Umbilical cord (tissue), 2 donors: ENCODE measurements at places on chromosomes 7 and 10. TPM values are rescaled to one million over a fixed set of nuclear protein-coding genes. Genes with fewer than 3 reads are reported as not detected.
A peak's percentile ranks its signal among the peaks of the same experiment; 100 is the strongest.

Gene GIMAP5
- 10.1 TPM for total RNA-seq

Gene TSPAN33
- total RNA-seq, result 7.7 TPM

Gene IRF5
- 5.5 TPM for total RNA-seq

Gene ZNF398
- 13.5 TPM for total RNA-seq

Gene RET
- total RNA-seq, result 4.3 TPM

Gene AASS
- 46.5 TPM for total RNA-seq

Gene STEAP1B
- total RNA-seq, result 12.3 TPM

Gene TDRD1
- 0.24 TPM for total RNA-seq

Gene SLC18A3
- not detected for total RNA-seq

Gene TCF7L2
- 45.0 TPM for total RNA-seq

DNA sequence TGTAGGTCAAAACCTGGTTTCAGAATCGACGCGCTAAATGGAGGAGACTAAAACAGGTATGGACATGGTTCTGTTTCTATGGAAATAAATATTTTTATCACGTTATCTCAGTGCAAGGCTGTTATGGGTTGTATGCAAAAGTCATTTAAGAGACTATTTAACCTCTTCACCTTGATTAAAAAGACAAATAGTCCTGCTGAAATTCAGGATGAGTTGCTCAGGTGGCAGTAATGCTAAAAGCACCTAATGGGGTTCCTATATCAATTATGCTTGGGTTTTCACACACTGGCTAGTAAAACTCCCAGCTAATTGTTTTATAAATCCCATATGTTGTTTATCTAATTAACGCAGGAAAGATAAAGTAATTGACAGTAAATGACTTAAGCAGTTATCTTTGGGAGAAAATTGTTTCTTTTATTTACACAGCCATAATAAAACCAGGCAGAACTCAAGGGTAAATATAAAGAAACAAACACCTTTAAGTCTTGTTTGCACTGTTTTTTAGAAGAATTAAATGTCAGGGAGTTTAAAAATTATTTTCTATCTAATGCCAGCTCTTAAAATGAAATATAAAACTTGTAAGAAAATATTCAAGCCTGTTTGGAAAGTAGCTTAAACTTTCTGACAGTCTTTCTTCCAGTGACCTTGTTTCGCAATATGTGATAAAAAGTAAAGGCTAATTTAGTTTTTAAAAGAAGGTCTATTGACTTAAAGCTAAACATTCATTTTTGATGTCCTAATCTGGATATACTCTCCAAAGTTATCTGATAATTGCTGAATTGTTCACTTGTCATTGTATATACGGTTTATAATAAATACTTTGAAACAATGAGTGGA is 3.2 kb downstream of the HHEX start:
- peak; percentile 4 for DNase-seq

- DNase-seq, result peak; percentile 31
These were observed 900.6 kb downstream of the KCNMA1 start for GRCh38 chr10:76736815-76737618.

DNA sequence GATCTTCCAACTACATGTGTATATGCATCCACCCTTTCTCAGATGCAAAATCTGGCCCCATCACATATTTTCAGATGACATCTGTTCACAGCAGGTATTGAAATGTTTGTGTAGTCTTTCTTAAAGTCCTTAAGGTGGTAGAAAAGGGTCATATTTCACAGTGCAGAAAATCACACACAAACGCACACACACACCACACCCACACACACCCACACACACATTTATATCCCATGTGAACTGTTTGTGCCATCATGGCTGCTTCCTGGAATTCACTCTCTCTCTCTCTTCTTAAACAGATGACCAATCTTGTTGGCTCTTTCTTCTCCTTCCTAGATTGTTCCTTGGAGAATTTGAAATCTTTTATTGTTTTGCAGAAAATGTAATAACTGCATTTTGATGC is 663.0 kb upstream of the GRM3 start:
- DNase-seq, result no peak

- no peak for DNase-seq
These were observed 259.9 kb downstream of the CACNA2D1 start for GRCh38 chr7:82183634-82184033.

DNA sequence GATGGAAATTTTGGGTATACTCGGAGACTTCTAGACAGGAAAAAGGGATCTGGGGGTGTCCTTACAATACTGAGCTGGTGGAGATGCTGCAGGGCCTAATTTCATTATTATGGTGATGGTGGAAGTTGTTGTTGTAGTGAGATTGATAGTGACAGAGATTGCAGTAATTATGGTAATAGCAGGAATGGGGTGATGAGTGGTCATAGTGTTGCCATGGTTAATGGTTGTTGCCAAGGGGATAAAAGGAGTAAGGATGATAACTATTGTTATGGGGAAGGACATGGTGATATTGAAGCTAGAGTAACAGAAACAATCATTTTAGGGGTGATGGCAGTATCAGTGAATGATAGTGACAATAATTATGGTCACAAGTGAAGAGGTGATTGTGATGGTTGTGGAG is 27.1 kb upstream of the LBX1 start:
- no peak for DNase-seq

DNA sequence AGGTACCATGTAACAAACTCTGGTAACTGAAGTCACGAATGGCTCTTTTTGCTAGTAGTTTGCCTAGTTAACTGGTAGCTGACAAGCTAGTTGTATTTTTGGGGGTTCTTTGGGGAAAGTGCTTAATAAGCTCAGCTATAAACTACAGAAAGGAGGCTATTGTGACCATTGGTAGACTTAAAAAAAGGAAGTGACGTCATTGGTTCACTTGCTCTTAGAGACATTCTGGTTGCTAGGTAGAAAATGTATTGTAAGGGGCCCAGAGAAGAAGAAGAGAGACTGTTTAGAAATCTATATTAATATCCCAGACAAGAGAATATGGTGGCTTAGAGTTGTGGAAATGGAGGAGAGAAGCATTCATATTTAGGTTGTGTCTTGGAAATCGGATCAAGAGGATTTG is 103.0 kb downstream of the NXPH1 start:
- no peak for DNase-seq

DNA sequence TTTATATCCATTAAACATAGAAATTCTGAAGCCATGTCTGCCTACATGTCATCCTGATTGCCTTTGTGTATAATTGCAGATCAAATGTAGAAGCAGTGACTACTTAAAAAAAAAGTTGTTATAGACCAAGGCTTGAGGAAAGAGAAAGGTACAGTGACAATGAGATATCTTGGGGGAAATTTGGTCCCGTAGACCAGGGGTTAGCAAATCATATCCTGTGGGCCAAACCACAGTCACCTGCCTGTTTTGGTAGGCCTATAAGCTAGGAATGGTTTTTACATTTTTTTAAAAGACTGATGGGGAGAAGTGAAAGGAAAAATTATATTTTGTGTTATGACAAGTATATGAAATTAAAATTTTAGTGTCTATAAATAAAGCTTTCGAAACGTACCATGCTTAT is 12.9 kb downstream of the PAPSS2 start:
- DNase-seq, result no peak

GRCh38 chr10:103941801-103942200 is 23.8 kb upstream of the STN1 start:
- DNase-seq, result peak; percentile 36

GRCh38 chr7:97865104-97865503 is 7.1 kb downstream of the ASNS start:
- no peak for DNase-seq

GRCh38 chr7:95805909-95806308 is 33.6 kb downstream of the DYNC1I1 start:
- DNase-seq, result no peak

DNA sequence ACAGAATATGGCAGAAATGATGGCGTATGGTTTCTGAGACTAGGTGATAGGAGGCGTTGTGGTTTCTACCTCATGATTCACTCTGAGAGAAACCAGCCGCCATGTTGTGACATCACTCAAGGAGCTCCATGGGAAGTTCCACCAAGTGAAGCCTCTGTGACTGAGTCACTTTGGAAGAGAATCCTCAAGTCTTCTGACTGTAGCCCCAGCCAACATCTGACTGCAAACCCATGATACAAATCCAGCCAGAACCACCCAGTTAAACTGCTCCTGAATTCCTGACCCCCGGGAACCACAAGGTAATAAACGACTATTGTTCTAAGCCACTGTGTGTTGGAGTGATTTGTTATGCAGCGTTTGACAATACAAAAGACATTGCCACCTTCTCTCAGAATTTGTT is 91.1 kb upstream of the CARD11 start:
- DNase-seq, result no peak

DNA sequence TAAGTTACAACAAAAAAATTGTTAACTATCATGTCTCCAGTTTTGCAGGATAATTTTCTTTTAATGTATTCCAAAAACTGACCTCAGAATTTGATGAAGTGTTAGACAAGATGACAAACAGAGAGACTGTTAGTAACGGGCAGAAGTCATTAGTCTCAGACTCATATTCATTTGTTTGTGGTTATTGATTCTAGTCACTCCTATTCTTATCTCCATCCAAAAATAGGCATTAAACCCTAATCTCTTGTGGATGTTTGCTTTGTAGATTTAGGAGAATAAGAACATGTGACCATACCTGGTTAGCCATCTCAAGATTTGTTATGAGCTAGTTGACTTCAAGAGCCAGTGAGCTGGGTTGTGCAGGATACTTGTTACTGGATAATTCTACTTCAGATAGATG is 261.1 kb downstream of the AUTS2 start:
- DNase-seq, result no peak

DNA sequence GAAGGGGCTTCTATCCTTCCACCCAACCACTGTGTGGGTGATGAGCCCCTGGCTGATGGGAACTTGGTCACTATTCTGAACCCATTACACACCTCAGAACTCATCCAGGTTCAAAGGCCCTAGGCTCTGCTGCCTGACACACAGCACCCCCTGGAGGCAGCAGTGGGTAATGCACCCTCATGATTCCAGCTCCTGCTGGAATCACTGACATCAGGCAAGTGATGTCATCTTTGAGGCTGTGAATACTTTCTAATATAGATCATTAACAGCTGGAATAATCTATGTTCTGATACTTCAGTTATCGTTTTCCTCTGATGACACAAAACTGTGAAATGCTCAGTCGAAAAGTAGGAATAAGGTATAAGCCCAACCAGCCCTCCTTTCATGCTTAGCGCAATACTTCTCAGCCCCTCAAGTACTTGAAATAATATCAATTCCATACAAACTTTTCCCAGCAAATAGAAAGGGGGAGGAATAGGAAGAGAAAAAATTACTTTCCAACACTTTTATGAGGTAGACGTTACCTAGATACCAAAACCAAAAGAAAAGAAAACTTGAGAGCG is 7.5 kb upstream of the RBP3 start:
- peak; percentile 13 for DNase-seq

- DNase-seq, result peak; percentile 72
These were observed 498.1 kb downstream of the PLXNA4 start for GRCh38 chr7:132077971-132078685.

DNA sequence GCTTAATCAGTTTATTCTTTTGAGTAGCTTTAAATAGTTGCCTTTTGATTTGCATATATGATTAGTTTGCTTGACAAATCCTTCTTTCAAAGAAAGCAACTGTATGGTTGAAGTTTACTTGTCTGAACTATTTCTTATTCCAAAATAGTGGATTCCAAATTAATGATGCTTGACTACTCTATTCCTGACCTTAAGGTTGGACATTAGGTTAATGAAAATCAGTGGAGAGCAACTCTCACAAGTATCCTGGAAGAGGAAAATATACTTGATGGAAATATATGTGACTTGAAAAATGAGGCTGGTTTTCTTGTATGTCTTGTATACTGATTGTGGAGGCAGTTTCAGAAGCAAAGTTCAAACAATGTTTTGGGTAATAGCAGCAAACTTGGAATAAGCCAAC is 369.2 kb upstream of the PODXL start:
- no peak for DNase-seq

DNA sequence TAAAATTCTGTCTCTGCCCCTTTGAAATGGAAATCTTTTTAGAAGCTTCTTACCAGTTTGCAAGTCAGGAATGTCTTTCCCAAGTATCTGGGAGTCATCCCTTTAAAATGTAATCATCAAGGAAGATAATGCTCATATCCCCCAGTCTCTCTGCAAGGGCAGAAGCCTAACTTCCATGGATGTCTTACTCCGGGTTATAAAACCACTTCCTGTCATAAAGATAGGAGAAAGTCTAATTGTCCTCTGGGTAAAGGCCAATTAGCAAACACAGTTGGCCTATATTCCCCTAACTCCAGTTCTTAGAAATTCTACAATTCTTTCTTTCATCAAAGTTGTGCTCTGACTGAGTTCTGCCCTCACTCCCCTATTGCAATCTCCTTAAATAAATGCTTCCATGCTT is 1631.5 kb upstream of the LRRTM3 start:
- peak; percentile 18 for DNase-seq

GRCh38 chr10:21196822-21197395 is 299.8 kb upstream of the NEBL start:
- DNase-seq, result no peak

GRCh38 chr7:44891791-44892190 is 6.5 kb upstream of the PURB start:
- no peak for DNase-seq

- DNase-seq, result no peak
These were observed 142.6 kb downstream of the SND1 start for GRCh38 chr7:127794551-127794950.

DNA sequence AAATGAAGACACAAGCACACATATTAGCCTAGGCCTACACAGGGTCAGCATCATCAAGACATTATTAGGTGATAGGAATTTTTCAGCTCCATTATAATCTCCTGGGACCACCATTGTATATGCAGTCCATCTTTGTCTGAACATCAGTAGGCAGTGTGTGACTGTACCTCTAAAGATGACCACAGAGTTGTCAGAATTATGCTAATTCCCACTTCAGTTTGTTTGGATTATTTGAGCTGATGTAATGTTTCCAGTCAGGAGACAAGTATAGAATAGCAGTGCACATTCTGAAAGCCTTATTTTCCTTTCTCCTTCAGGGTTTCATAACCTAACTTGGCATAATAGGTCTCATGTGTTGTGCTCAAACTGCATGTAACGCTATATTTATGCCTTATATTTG is 306.4 kb downstream of the NXPH1 start:
- DNase-seq, result no peak

DNA sequence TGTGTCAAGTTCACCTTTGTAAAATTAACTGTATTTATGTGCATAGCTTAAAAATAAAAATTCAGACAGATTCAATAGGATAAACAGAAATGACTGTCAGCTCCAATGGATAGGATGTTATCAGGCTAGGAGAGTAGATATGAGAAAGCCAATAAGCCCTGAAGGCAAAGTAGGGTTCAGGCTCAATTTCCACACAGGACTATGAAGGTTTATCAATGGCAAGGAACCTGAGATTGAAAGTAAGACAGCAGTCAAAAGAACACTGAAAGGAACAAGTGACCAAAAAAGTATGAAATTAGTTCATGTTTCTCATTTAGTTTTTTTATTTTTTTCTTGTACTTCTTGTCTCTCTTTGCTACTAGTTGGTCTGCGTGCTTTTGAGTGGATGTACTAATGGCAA is 121.4 kb downstream of the ELMO1 start:
- no peak for DNase-seq
